ENCODE measurements at places on chromosomes 2 and 18. TPM values are rescaled to one million over a fixed set of nuclear protein-coding genes. Genes with fewer than 3 reads are reported as not detected.

DNA sequence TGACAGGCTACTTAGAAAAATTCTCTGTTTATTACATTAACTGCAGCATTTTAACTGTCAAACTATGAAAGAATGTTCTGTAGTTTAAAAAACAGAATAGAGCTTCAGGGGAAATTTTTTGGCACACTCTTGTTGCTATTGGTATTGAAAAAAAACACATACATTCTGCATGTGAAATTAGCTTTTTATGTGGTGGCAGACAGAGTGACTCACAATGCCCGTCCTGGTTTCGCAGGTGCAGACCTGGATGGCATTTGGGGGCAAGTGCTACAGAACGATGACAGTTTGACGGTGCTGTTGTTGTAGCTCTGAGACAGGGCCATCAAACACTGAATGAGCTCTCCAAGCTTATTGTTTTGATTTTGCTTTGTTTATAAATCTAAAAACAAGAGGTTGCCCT is 105.0 kb upstream of the MAP3K20 start:
- H3K27ac ChIP-seq, result no peak overlapping the region
- no peaks in the 10 kb centered on the region for H3K4me1 ChIP-seq
- DNase-seq, result no peak
- H3K36me3 ChIP-seq, result no peaks in the 10 kb centered on the region

DNA sequence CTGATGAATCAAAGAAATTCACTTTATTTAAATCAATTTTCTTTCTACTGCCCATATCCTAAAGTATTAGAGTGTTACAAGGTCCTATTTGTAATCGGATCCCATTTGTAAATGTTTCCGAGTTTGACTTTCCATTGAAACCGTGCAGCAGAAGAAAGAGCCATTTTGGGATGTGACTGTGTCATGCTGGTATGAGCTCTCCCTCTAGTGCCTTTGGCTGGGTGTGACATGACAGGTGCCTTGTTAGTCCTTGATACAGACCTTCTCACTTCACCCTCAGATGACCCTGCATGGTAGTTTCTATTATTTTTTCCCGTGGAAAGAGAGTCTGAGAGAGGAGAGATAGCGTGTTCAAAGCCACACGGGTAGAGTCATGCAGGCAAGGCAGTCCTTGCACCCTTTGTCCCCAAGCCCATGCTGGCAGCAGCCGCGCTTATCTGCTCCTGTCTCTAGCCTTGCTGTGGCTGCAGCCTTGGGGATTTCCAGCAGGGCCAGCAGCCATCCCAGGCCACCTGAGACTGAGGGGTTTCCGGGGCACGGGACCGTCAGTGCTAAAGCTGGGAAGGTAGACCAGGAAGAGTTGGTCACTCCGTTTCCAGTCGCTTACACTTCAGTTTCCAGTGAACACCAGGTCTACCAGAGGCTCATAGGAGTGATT is 21.4 kb downstream of the CHMP1B start:
- no peaks in the 10 kb centered on the region for H3K4me1 ChIP-seq
- DNase-seq, result peak; percentile 52
- H3K36me3 ChIP-seq, result no peaks in the 10 kb centered on the region
- no peak overlapping the region for H3K4me3 ChIP-seq
- H3K27me3 ChIP-seq, result no peaks in the 10 kb centered on the region

DNA sequence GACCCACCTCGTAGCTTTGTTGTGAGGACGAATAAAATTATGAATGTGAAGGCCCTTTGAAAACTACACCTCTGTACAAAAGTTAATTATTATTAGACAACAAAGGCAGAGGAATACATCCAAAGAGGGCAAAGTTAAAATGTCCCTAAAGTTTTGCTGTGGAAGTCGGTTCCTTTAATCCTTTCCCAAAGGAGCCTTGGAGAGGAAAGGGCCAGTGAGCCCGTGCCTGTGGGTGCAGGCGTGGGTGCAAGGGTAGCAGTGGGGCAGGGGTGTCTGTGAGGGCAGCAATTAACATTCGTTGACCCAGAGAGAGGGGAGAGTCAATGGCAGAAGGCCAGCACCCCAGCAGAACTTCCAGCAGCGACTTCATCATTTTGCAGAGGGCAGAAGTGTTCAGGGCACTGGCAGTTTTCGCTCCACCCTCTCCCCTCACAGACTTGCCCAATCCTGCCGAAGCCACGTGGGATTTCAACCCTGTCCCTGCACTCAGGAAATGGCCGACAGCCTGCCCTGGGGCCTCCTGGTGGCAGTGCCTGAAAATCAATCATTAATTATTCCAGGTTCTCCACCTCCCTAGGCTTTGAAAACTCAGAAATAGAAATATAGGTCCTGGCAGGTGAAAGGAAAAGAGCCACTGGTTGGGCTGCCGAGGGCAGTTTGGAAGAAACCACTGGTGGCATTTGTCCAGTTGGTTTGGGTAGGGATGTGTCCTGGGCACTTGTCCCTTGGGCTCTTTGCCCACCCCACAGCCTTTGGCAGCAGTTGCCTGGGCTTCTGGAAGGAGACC is 4.2 kb upstream of the PAX8 start:
- DNase-seq, result peak; percentile 16
- peaks cover 89% of the 10 kb centered on the region for H3K27me3 ChIP-seq
- no peak overlapping the region for H3K27ac ChIP-seq
- H3K36me3 ChIP-seq, result no peaks in the 10 kb centered on the region
- peaks cover 4% of the 10 kb centered on the region for H3K4me1 ChIP-seq
- H3K4me3 ChIP-seq, result no peak overlapping the region

DNA sequence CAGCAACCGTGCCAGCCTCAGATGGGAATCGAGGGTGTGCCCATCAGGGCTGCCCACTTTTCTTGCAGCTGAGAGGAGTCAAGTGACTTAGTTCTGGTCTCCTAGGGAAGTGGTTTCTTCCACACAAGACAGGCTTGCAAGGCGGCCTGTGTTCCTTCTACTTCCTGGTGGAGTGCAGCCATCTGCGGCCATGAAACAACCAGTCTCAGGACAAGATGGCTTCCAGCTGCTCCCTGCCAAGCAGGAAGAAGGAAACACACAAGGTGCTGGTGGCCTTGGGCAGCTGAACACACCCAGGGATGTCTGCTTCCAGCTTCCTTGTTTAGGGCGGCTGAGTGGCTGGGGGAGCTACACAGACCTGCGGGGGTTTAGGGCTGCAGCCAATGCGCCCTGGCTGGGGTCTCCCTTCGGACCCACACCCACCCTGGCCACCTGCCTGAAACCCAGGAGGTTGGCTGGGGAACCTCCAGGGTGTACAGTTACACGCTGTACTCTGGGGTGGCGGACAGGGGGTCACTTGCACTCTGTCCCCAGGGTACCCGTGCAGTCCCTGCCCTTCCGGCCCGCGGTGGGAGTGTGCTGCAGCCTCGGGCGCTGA is 34.7 kb downstream of the PTPN18 start:
- H3K27me3 ChIP-seq, result peaks cover 18% of the 10 kb centered on the region
- peaks cover 11% of the 10 kb centered on the region for H3K4me1 ChIP-seq
- DNase-seq, result no peak

GRCh38 chr18:52750995-52751394 is 411.0 kb downstream of the DCC start:
- H3K4me3 ChIP-seq, result no peak overlapping the region
- no peak for DNase-seq
- no peaks in the 10 kb centered on the region for H3K4me1 ChIP-seq
- H3K27me3 ChIP-seq, result no peaks in the 10 kb centered on the region
- H3K36me3 ChIP-seq, result no peaks in the 10 kb centered on the region

- H3K4me3 ChIP-seq, result no peak overlapping the region
- no peak overlapping the region for H3K27ac ChIP-seq
- H3K4me1 ChIP-seq, result no peaks in the 10 kb centered on the region
- DNase-seq, result no peak
- no peaks in the 10 kb centered on the region for H3K27me3 ChIP-seq
- no peaks in the 10 kb centered on the region for H3K36me3 ChIP-seq
These were observed 65.6 kb downstream of the EMX1 start for GRCh38 chr2:72982781-72983499.

- no peak for DNase-seq
- H3K4me1 ChIP-seq, result no peaks in the 10 kb centered on the region
- no peak overlapping the region for H3K27ac ChIP-seq
- no peaks in the 10 kb centered on the region for H3K36me3 ChIP-seq
- H3K4me3 ChIP-seq, result no peak overlapping the region
- H3K27me3 ChIP-seq, result peaks cover 10% of the 10 kb centered on the region
These were observed 4.2 kb upstream of the USP14 start for GRCh38 chr18:154151-154550.

- no peak overlapping the region for H3K4me3 ChIP-seq
- H3K27me3 ChIP-seq, result no peaks in the 10 kb centered on the region
- DNase-seq, result no peak
- no peaks in the 10 kb centered on the region for H3K36me3 ChIP-seq
- no peak overlapping the region for H3K27ac ChIP-seq
These were observed 585.9 kb downstream of the IRS1 start for GRCh38 chr2:226213717-226214116.

DNA sequence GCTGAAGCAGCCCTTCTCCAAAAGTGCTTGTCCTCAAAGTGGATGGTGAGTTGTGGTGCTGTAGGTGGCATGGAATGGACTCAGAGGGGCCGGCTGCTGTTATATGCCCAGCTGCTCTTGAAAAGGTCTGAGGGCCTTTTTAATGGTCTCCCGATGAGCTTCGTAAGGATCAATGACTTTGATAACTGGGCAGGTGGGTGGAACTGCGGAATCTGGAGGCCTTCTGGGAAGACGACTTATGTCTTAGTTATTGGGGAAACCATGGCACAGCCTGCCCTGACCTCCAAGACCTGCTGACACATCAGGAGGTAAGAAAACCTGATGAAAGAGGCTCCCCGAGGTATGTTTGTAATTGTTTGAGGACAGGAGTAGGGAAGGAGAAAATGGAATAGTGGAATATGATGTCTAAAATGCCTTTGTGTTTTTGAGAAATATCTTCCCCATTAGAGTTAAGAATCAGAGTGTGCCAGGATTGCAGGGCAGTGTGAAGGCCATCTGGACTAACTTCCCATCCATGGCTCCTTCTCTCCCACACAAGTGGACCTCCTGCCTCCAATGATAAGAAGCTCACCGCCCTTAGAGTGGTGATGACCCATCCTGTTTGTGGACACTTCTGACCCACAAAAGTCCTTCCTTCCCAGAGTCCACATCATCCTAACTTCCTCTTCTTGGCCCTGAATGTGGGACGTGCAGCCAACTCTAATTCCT is 236.1 kb downstream of the FHOD3 start:
- H3K4me1 ChIP-seq, result peaks cover 46% of the 10 kb centered on the region
- no peaks in the 10 kb centered on the region for H3K36me3 ChIP-seq
- no peaks in the 10 kb centered on the region for H3K27me3 ChIP-seq
- H3K27ac ChIP-seq, result peak overlapping the region; percentile 89
- H3K4me3 ChIP-seq, result no peak overlapping the region

GRCh38 chr18:61988100-61988499 is 95.3 kb upstream of the RNF152 start:
- no peak overlapping the region for H3K27ac ChIP-seq
- no peak for DNase-seq
- H3K4me1 ChIP-seq, result no peaks in the 10 kb centered on the region
- H3K27me3 ChIP-seq, result no peaks in the 10 kb centered on the region

GRCh38 chr18:12656938-12657683 is 796 bp downstream of the SPIRE1 start:
- H3K27ac ChIP-seq, result no peak overlapping the region
- peak overlapping the region; percentile 76 for H3K4me3 ChIP-seq
- H3K36me3 ChIP-seq, result no peaks in the 10 kb centered on the region

- H3K4me1 ChIP-seq, result peaks cover 14% of the 10 kb centered on the region
- H3K27me3 ChIP-seq, result no peaks in the 10 kb centered on the region
- peak overlapping the region; percentile 24 for H3K4me3 ChIP-seq
- H3K27ac ChIP-seq, result no peak overlapping the region
- peak; percentile 85 for DNase-seq
- no peaks in the 10 kb centered on the region for H3K36me3 ChIP-seq
These were observed 34.4 kb upstream of the TRAPPC8 start for GRCh38 chr18:31977270-31977872.

- peak overlapping the region; percentile 54 for H3K4me3 ChIP-seq
- peak; percentile 39 for DNase-seq
- H3K27ac ChIP-seq, result no peak overlapping the region
- H3K27me3 ChIP-seq, result no peaks in the 10 kb centered on the region
These were observed 2.7 kb downstream of the ZNF532 start for GRCh38 chr18:58867281-58867961.

DNA sequence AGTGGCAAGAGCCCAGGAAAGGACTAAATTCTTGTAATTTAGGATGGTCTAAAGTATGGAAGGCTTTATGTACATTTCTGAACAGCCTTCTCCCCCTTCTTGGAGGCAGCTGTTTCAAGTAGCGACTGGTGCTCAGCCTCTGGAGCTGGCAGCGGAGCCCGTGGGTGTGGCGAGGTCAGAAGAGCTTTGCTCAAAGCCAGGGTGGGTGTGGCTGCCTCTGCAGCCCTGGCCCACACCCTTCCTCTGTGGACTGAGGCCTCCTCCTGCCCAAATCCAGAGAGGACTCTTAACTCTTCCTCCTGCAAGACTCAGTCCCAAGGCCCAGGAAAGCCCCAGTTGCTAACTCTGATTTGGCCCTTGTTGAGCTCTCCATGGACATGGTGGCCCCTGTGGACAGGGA is 202.1 kb upstream of the REV1 start:
- no peaks in the 10 kb centered on the region for H3K4me1 ChIP-seq
- no peak for DNase-seq
- no peak overlapping the region for H3K4me3 ChIP-seq

DNA sequence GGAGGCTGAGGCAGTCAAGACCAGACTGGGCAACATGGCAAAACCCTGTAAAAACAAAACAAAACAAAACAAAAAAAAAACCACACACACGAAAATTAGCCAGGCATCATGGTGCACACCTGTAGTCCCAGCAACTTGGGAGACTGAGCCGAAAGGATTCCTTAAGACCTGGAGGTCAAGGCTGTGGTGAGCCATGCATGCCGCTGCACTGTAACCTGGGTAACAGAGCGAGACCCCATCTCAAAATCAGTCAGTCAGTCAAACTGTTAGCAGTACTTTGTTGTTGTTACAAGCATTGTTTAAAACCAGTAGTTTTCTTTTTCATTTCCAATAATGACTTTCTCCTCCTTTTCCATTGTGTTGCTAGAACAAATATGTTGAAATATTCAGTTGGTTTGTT is 21.7 kb downstream of the EPB41L5 start:
- no peak for DNase-seq
- H3K27ac ChIP-seq, result no peak overlapping the region
- no peaks in the 10 kb centered on the region for H3K27me3 ChIP-seq
- no peaks in the 10 kb centered on the region for H3K36me3 ChIP-seq
- H3K4me1 ChIP-seq, result peaks cover 6% of the 10 kb centered on the region
- no peak overlapping the region for H3K4me3 ChIP-seq

ALK gene
- not detected for total RNA-seq

CNGA3 gene
- not detected for total RNA-seq

C2orf78 gene
- 0.06 TPM for total RNA-seq

RASGRP3 gene
- total RNA-seq, result not detected

Measured in neural progenitor cell (in vitro differentiated cells).